Cerebellar nuclear complex (tissue), 1 donor: ENCODE measurements at places on chromosomes 4 and X.

DNA sequence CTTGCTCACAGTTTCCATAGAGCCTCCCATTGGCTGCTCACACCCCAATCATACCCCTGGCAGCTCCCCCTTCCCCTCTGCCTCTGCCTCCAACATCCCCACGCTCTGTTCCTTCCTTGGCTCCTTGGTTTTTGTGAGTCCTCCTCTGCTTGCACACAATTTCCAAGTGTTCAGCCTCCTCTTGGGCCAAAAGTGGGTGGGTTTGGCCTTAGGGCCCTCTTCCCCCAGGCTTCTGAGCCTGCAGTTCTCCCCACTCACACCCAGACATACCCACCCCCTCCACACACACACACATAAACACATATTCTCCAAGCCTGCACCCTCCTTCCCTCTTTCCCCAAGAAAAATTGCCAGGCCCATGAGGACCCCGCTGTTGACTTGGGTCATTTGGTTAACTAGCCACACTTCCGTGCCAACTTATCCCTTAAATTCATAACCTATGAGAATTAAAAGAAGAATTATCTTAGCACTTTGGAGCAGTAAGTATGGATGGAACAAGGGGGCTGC lies 4.5 kb downstream of the APLN start:
- no peak for DNase-seq

GRCh38 chrX:9578083-9578779 lies 113.4 kb downstream of the TBL1X start:
- no peak for DNase-seq

- DNase-seq: no peak
Observed at GRCh38 chr4:146049802-146050201, 111.2 kb upstream of the ZNF827 start.

- no peak for DNase-seq
Observed at GRCh38 chr4:83779103-83780052, 243.5 kb downstream of the GPAT3 start.

GRCh38 chrX:69024931-69025330 lies 140.3 kb downstream of the PJA1 start:
- DNase-seq: no peak

DNA sequence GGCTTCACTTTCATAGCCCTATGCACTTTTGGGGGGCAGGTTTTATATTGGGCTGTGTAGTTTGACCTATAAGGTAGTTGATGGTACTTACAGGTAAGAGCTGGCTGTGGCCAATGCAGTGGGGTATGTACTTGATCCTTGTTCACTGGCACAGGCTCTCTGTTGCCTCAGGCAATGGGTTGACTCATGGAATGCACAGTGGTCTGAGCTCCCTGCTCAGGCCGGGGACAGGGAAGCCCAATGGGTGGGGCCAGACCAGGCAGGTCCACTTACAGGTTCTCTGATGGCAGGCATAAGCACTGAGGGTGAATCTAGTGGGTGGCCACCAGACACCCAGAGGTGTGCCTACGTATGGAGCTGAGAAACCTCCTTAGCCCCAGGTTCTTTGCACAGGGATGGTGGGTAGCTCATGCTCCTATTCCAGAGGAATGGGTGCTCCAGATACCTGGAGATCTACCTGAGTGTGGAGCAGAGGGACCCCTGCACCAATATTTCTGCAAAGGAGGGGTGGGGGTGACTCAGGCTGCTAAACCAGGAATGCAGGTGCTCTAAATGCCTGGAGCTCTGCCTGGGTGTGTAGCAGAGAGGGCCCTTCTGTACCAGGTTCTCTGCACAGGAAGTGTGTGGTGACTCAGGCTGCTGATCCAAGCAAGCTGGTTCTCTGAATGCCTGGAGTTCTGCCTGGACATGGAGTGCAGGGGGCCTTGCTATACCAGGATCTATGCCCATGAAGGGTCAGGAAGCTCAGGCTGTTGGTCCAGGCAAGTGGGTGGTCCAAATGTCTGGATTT lies 52.3 kb downstream of the IL1RAPL2 start:
- DNase-seq: no peak

GRCh38 chrX:78838709-78839108 lies 91.2 kb downstream of the LPAR4 start:
- DNase-seq: no peak

DNA sequence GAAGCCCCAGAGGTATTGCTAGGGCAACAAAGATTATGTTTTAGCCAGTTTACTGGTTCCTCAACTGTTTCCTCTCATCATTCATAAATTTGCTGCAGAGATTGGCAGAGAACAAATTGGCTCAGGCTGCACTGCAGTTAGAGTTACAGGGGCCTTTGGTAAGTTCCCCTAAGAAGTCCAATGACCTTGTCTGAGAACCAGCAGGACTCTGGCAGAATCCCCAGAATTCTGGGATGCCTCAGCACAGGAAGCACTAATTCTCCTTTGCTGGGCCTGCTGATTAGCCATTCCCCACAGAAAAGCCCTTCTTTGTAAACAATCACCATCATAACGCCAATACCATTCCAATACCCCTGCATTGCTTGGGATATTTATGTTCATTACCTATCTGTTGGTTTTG lies 151.3 kb downstream of the USP46 start:
- no peak for DNase-seq
